ENCODE measurements at places on chromosomes 7 and 10.

DNA sequence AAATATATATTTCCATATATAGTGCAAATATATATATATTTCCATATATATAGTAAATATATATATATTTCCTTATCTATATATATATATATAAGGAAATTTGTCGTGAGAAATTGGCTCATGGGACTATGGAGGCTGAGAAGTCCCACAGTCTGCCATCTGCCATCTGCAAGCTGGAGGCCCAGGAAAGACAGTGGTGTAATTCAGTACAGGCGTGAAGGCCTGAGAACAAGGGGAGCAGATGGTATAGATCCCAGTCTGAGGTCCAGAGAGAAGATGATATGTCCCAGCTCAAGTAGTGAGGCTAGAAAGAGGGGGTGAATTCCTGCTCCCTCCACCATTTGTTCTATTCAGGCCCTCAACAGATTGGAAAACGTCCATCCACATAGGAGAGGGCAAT, 78.9 kb downstream of the MTPN start:
- no peak for DNase-seq

DNA sequence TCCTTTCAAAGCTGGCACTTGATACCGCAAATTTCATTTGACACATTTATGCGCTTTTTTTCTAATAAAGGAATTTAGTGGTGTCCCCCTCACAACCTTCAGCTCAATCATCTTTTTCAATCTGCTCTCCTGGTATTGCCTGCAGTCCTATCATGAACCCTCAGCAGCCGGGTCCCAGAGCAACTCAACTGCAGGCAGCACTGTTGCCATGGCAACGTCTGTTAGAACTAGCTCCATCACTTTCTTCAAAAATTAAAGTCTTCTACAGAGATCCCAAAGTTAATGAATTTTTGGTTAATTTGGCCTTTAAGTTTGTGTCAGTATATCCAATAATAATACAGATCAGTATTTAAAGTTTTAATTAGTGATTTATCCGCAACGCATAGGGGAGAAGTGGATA, 136.1 kb upstream of the TARP start:
- no peak for DNase-seq

GRCh38 chr10:5737352-5737751, 52.7 kb downstream of the TASOR2 start:
- no peak for DNase-seq

DNA sequence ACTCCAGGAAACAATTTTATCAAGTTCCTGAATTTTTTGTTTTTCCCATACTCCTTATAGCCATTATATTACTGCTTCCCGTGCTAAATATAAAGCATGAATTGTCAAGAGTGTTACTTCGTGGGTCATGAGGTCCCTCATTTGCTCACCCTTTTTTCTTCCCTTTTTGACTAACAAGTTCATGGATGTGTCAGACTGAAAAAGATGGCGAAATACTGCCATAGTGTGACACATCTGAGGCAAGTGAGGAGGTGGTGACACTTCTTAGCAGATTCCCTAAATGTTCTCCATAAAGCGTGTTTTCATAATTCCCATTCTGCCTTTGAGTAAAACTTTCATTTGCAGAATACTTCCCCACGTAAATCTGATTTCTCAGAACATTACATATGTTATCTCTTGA, 269.6 kb upstream of the FZD1 start:
- DNase-seq: no peak

Data from T-helper 2 cell treated with Interferon-gamma antibody and Interleukin-4, amounts not matched to agents 5 μg/mL and 100 μg/mL, for 36 hours (primary cell).